Peyer's patch (tissue), 4 donors: ENCODE measurements at places on chromosomes 6 and 20. TPM values are rescaled to one million over a fixed set of nuclear protein-coding genes. Genes with fewer than 3 reads are reported as not detected.
A peak's percentile ranks its signal among the peaks of the same experiment; 100 is the strongest.

GRCh38 chr6:26030716-26031115 is 56.5 kb upstream of the HFE start:
- H3K27me3 ChIP-seq = no peaks in the 10 kb centered on the region
- no peak overlapping the region for H3K27ac ChIP-seq
- no peaks in the 10 kb centered on the region for H3K36me3 ChIP-seq
- no peak overlapping the region for H3K4me3 ChIP-seq
- H3K4me1 ChIP-seq = no peaks in the 10 kb centered on the region

- no peak overlapping the region for H3K4me3 ChIP-seq
- peaks cover 26% of the 10 kb centered on the region for H3K4me1 ChIP-seq
- no peak for DNase-seq
- peak overlapping the region; percentile 51 for H3K27ac ChIP-seq
These were observed 58.9 kb downstream of the RREB1 start for GRCh38 chr6:7166410-7167293.

DNA sequence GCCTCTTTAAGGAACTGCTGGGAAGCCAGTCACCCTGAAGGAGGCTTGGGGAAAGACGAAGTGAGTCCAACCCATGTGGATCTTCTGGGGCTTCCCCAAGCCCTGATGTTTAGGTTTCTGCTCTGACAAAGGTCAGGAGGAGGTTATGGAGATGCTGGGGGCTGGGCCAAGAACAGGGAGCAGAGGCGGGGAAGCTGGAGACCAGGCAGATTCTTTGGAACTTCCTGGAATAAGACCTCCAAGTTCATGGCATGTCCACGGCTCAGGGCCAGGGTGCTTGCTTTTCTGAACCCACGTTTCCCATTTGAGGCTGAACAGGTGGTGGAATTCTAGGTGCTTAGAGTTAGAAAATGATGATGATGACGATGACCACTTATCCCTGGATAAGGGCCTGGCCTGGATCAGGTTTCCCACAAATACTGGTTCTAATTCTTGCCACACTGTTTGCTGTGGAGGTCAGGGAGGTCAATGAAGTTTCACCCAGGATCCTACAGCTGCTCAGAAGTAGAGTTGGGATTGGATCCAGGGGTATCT is 30.0 kb upstream of the TGM2 start:
- H3K4me3 ChIP-seq = no peak overlapping the region
- H3K36me3 ChIP-seq = no peaks in the 10 kb centered on the region
- no peaks in the 10 kb centered on the region for H3K27me3 ChIP-seq
- no peak overlapping the region for H3K27ac ChIP-seq
- DNase-seq = no peak

GRCh38 chr6:144008120-144008811 is at the start of gene PLAGL1:
TSS of gene PLAGL1 (minus strand) at chr6:144008259. CDS start at chr6:143948136, 60,123 bp downstream.
- H3K36me3 ChIP-seq = no peaks in the 10 kb centered on the region
- DNase-seq = peak; percentile 65
- no peaks in the 10 kb centered on the region for H3K4me1 ChIP-seq
- H3K4me3 ChIP-seq = peak within 1 kb of the TSS; percentile 64
- H3K27ac ChIP-seq = peak within 1 kb of the TSS; percentile 77

Gene TSBP1
- total RNA-seq = not detected
